Coronary artery (tissue), 2 donors: ENCODE measurements at places on chromosomes 1 and 21.

- DNase-seq = no peak
These were observed 5.5 kb downstream of the PTPN7 start for GRCh38 chr1:202154766-202155477.

- DNase-seq = no peak
These were observed 79.4 kb downstream of the ITPKB start for GRCh38 chr1:226659641-226660040.

GRCh38 chr21:37461479-37461878 is 94.9 kb downstream of the DYRK1A start:
- no peak for DNase-seq

DNA sequence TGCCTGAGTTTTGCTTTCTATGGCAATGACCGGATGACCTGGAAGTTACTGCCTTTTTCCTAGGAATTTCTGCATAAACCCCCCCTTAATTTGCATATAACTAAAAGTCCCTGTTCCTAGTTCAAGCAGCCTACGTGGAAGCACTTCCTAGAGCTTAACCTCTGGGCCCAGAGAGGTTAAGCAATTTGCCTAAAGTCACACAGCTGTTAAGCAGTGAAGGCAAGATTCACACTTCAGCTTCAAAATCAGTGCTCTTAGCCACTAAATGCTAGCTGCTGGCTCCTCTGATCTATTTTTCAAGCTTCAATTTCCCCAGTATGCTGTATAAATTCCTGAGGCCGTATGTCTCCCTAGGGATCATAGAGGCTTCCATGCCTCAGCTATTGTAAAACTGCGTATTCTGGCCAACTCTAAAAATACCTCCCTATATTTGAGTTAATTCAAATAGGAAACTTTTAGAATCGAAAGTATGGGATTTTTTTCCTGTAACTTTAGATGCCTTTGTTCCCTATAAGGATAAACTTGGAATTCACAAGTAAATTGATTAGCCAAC is 53.1 kb upstream of the CD5L start:
- no peak for DNase-seq

DNA sequence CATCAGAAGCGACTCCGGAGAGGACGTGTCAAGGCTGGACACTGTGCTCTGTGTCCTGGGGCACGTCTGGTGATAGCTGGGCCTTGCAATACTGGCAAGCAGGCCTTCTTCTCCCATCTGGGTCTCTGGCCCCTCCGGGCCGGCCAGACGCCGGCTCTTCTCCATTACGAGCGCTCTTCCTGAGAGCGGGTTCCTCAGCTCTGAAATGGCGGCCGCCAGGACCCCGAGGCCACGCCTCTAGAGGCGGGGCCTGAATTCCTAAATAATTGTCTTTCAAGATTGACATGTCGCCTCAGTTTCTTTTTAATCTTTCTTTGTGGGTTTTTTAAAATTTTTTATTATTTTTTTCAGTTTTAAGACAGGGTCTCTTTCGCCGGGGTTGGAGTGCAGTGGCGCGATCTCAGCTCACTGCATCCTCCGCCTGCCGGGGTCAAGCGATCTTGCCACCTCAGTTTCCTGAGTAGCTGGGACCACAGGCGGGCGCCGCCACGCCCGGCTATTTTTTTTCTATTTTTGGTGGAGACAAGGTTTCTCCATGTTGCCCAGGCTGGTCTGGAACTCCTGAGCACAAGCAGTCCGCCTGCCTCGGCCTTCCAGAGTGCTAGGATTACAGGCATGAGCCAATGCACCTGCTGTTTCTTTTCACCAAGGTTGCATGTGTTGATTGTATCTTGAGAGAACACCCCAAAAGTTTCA is 9.2 kb downstream of the RNF2 start:
- DNase-seq = no peak

DNA sequence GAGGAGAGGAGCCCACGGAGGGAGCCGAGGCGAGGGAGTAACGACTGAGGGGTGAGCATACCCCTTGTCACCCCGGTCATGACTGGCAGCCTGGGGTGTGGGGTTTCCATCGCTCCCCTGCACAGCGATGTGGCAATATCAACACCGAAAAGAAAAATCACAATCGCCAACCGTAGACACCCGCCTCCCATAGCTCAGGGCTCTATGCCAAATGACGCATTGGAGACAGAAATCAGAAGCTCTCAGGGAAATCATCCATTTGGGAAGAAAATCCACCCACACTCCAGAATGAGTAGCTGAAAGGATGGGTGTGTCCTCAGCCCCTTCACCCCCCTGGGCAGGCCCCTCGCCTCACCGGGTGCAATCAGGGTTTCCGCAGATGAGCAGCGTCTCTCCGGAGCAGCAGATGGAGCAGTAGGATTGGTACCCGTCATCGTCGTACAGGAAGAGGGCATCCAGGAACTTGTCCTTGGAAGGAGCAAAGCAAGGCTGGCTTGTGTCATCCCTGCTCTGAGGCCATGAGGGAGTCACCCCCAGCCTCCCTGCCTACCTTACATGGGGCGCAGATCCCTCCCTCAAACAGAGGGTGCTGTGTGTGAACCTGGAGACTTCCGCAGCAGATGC is 2.5 kb downstream of the DNMT3L start:
- peak; percentile 65 for DNase-seq

- no peak for DNase-seq
These were observed 159.8 kb downstream of the TGFBR3 start for GRCh38 chr1:91725989-91726721.

GRCh38 chr1:112762541-112763500 is 47.7 kb upstream of the PPM1J start:
- DNase-seq = no peak

GRCh38 chr21:33991133-33991532 is 75.5 kb upstream of the ATP5PO start:
- no peak for DNase-seq

DNA sequence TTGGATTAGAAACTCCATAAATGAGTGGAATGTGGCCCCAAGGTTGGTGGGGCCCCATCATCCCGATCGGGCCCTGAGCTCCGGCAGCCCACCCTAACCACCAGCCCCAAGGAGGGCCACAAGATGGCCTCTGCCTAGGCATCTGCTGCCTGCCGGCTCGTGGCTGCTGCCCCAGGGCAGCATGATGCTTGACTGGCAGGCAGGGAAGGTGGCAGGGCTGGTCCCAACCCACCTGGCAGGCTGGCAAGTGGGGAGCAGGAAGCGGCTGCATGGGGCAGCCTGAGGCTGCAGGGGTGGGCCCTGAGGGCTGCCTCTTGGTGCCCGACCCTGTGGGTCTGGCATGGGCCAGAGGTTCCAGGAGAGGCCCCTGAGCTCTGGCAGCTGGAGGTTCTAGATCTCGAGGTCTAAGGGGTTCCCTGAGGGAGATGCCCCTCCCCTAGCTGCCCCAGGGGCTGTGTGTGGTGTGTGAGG is 760 bp upstream of the GJC2 start:
- DNase-seq = no peak

GRCh38 chr21:17441370-17441769 is 71.5 kb upstream of the CXADR start:
- DNase-seq = no peak

DNA sequence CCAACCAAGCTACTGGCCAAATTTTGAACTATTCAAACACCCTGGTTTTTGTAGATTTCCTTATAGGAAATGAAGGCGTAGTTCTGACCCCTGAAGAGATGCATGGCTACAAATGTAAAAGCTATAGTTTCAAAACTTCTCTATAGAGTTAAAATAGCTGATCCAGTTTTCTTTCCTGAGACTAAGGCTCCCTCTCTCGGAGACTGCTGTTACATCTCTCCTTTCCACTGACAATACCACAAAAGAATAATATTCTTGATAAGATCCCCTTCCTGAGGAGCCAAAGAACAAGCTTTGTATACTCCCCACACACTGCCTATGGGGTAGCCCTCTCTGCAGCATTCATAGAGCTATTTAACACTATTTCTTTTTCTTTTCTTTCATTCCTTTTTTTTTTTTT is 6.7 kb upstream of the CFAP126 start:
- DNase-seq = no peak

DNA sequence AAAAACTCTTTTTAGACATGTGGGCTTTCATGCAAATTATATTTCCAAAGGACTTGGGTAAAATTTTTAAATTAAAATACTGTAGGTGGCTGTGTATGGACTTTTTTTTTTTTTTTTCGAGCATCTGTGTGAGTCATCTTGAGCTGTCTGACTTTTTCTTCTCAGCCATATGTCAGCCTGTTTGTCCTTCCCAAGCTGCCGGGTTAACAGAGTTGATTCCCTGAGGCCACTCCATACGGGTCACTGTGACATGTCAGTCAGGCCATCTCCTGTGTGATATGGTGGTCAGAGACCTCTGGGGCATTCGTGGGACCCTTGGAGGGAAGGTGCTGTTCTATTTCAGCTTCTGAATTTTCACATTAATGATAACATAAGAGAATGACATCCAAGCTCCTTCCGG is 148.3 kb downstream of the KCNJ6 start:
- no peak for DNase-seq

DNA sequence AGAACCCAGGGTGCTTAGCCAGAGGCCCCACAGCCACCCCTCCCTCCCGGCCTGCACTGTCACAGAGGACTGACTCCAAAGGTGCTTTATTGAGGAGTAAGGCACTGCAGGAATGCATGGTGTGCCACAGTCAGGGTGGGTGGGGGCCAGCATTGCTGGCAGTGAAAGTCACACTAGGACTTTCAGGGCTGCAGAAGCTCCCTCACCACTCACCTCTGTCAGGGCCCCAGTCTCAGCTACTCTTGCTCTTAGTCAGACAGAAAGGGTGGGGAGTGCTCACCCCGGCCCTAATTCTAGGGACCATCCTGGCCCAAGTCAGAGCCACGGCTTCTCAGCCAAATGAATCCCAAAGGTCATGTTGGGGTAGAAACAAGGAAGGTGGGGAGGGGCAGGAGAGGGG is 19.4 kb downstream of the KNCN start:
- DNase-seq = no peak

DNA sequence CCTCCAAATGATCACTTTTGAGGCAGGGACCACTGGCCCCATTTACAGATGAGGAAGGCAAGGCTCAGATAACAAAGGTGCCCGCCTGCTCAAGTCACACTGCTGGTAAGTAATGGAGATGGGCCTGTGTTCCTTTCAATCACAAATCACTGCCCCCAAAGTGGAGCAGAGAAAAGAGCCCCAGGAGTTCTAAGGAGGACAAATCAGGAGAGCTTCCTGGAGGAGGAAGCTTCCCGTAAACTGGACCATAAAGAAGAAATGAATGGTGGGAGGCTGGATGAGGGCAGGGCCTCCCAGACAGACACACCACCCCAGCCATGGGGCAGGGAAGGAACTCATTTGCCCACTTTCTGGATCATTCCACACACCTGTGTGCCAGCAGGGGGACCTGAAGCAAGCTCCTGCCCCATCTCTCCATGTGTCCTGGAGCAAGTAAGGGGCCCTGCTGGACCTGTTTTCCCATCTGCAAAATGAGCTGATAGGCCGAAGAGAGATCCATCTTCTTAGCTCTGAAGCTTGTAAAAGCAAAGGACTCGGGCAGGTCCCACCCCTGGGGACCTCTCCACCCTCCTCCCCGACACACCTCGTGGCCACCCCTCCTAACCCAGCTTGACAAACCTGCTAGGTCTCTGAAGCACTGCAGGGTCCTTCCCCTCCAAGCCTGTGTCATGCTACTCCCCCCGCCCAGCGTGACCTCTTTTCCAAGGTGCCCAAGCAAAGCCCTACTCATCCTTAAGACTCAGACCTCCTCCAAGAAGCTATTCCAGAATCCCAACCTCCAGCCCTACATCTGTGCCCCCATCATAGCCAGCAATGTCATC is 5.5 kb downstream of the LAPTM5 start:
- DNase-seq = no peak

DNA sequence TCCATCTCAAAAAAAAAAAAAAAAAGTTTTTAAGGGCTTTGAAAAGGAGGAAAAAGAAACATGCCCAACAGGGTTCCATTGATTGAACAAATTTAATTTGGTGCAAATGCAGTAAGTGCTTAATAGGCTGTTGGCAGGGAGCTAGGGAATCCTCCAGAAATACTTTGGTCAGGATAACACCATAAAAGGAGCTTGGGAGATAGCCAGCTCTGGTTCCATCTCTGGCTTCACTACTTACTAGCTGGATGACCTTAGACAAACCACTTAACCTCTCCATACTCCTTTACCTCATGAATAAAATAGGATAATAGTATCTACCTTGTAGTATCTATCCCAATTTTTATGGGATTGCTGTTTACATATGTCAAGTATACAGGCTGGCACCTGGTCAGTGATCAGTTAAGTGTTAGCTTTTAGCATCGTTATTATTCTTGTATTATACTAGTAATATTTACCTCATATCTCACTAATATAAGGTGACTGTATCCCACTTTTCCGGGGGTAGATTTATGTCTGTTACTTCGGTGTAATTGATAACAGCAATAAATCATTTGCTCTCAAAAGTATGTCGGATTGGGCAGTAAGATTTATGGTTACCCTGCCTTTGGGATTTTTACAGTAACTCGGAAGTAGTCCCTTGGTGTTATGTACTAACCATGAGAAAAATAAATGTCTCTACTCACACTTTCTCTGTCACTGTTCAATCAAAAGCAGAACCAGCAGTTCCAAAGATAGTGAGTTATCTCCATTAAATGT is 36.4 kb downstream of the BTG3 start:
- DNase-seq = no peak

- DNase-seq = no peak
These were observed 19.7 kb downstream of the ARHGEF11 start for GRCh38 chr1:157025856-157026255.

- no peak for DNase-seq
These were observed 126.9 kb upstream of the TMPRSS2 start for GRCh38 chr21:41634858-41635257.

DNA sequence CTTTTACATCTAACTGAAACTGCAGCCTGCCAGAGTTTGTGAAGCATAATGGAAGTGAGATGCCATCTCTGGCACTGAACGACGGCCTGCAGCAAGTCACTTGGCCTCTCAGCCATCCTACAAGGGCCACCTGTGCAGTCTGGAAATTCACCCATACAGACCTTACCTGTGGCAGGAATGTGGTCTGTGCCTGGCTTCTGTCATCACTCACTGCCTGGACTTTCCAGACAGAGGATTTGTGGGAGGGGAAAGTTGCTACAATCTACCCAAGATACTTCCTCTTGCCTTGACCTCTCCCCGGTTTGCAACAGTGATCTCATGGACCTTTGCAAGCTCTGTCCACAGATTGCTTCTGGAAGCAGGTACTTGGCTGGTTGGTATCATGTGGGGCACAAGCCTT is 58.4 kb upstream of the ATP1B1 start:
- DNase-seq = no peak

GRCh38 chr1:151197863-151198253 is 494 bp upstream of the PIP5K1A start:
- no peak for DNase-seq

DNA sequence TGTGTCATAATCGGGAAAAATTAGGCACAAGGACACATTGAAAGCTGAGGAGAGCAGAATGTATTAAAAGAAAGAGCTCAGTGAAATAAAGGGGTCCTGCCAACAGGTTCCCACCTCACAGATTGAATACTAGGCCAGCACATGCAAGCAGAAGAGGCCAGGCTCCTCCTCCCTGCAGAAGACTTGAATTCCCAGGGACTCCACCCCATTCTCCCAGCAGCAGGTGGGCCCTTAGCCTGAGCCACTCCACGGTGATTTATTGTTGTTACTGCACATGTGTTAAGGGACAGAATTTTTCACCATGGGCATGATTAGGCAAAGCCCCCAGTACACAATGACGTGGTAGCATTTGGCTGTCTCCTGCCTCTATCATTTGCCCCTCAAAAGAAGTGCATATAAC is 1844.7 kb downstream of the NCAM2 start:
- no peak for DNase-seq

- no peak for DNase-seq
These were observed 80.7 kb downstream of the NID1 start for GRCh38 chr1:235984041-235984825.

GRCh38 chr1:210506689-210507088 is 178.0 kb downstream of the HHAT start:
- no peak for DNase-seq

- no peak for DNase-seq
These were observed 30.6 kb upstream of the MARK1 start for GRCh38 chr1:220497220-220497947.
